ENCODE measurements at places on chromosomes 12 and 14. TPM values are rescaled to one million over a fixed set of nuclear protein-coding genes. Genes with fewer than 3 reads are reported as not detected.

The CRADD gene
- total RNA-seq: 17.1 TPM

The NDUFB1 gene
- total RNA-seq: 413 TPM

The E2F7 gene
- 4.4 TPM for total RNA-seq

The CARMIL3 gene
- 0.52 TPM for total RNA-seq

The ZFHX2 gene
- total RNA-seq: 0.24 TPM

The ITFG2 gene
- 23.8 TPM for total RNA-seq

The B4GALNT1 gene
- 0.57 TPM for total RNA-seq

The KRT78 gene
- total RNA-seq: 0.42 TPM

The TRHDE gene
- 0.42 TPM for total RNA-seq

The PIANP gene
- total RNA-seq: 0.09 TPM

The CGRRF1 gene
- total RNA-seq: 7.6 TPM

The MGST1 gene
- total RNA-seq: 2.1 TPM

The KCNH5 gene
- 0.38 TPM for total RNA-seq

The AREL1 gene
- 15.5 TPM for total RNA-seq

The KLRC1 gene
- 0.80 TPM for total RNA-seq

The MGAT4C gene
- total RNA-seq: 0.61 TPM

The IAPP gene
- total RNA-seq: 0.14 TPM

The TMED10 gene
- total RNA-seq: 146 TPM

The GUCY2C gene
- total RNA-seq: under 0.01 TPM

The GZMB gene
- 7.3 TPM for total RNA-seq

All from thymus (tissue), 14 donors.